ENCODE measurements at places on chromosomes 4 and X.

DNA sequence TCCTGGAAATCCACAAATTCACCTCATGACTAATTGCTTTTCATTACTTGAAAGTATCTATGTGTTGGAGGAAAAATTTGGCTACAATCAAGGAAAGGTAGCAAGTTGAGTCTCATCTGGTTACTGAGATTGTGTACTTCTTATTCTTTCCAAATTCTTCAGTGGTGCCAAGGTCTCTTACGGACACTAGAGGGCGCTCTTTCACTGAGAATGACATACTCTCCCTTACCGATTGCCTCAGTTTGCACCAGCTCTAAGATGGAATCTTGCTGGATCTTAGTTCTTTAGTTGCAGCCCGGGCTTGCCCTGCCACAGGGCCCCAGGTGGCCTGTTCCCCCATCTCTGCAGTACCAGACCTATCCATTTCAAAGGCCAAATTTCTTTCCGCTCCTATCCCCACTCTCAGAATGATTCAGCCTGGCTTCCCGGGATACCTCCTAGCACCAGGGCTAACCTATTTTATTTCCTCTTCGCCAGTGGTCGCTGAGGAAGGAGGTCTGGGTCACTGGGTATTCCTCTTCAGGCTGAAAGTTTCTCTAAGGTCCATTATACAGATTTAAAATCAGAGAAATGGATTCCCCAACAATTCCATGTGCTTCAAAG lies 24.6 kb upstream of the GPR50 start:
- DNase-seq = peak; percentile 10

DNA sequence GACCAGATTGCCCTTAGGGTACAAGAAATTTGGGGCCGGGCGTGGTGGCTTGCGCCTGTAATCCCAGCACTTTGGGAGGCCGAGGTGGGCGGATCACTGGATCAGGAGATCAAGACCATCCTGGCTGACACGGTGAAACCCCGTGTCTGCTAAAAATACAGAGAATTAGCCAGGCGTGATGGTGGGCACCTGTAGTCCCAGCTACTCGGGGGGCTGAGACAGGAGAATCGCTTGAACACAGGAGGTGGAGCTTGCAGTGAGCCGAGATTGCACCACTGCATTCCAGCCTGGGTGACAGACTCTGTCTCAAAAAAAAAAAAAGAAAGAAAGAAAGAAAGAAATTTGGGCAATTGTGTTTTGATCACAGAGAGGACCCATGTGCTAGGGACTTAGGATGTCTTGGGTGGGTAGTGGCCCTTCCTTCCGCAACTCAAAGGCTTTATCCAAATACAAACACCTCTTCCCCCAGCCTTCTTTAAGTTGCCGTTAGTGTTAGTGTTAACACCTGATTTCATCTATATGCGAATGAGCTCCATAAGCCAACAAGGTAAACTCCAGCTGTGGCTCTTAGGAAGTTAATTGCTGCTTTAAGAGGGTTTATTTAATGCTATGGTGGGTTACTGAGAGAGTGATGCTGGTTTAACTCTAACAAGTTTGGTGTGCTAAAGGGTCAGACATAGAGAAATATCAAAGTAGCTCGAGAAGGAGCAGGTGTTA lies 8.6 kb upstream of the CCDC110 start:
- DNase-seq = no peak

GRCh38 chr4:6074758-6075157 lies 56.5 kb upstream of the C4orf50 start:
- no peak for DNase-seq

DNA sequence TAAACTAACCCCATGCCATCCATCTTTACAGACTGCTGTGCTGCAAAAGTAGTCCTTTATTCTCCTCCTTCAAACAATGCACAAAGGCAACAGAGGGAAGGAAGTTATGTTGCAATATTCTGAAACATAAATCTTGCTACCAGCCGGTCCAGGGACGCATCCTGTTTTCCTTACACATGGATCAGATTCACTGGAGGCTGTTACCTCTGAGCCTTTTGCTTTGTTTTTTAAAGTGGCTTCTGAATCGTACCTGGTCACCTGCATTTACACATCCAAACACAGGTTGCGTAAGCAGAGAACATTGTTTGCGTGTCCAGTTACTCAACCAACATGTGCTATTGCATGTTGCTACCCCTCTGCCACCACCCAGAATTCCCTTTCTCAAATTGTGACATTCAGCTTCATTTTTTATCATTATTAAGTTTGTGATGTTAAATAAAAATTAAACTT lies 8.8 kb downstream of the PPARGC1A start:
- DNase-seq = no peak

DNA sequence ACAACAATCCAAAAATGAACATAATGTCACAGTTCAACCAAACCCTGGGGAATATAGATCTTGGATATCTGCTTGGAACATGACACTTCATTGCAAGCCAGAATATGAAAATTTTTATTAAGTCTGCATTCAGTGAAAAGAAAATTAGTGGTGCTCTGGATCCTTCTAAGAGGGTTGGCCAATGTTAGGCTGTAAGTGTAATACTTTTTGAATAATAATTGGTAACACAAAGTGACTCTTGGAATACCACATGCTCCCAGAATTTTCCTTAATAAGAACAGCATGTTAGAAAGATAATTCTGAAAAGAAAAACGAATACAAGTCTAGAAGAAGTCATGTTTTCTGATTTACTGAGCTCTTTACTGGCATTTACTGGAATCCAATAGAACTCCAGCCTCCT lies 175.8 kb downstream of the RASL11B start:
- no peak for DNase-seq

DNA sequence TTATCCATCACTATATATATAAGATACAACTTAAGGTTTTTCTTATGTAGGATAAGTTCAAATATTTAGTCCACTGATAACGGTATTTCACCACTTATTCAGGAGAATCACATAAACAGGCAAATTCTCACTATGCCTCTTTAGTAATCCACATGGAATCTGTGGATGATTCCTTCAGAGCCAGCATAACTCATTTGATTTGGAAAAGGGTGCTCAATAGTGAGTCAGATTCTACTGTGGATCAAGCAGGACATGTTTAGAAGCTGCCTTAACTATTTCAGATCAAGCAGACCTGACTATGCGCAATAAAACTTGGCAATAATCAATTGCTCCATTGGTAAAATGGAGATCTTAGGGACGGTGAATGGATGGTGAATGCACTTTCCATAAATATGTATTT lies 184.1 kb downstream of the CBR4 start:
- DNase-seq = no peak

DNA sequence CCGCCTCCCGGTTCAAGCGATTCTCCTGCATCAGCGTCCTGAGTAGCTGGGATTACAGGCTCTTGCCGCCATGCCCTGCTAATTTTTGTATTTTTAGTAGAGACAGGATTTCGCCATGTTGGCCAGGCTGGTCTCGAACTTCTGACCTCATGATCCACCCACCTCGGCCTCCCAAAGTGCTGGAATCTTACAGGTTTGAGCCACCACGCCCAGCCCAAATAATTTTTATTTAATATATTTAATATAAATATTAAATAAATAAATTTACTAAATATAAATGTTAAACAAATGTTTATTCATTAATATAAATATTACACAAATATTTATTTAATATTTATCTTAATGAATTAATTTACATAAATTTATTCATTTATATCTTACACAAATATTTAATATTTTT lies 120.2 kb downstream of the SHOX start:
- no peak for DNase-seq

DNA sequence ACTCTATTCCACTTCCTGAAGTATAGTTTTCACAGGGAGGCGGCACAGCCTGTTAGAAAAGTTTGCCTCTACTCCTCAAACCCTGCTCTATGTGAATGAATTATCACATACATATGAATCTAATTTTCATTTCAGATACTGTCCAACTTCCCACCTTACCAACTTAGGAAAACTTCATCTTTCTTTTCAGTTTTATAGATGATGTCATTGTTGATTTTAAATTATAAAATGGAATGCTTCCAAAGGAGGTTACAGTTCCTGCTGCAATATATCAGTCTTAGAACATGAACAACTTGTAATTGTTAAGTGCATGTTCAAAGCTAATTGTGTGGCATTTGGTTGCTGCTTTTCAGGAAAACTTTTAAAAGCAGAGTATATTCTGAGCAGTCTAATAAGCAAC lies 92.4 kb downstream of the NEUROG2 start:
- no peak for DNase-seq

- DNase-seq = no peak
Measured at GRCh38 chrX:84064814-84065213, 123.2 kb downstream of the RPS6KA6 start.

DNA sequence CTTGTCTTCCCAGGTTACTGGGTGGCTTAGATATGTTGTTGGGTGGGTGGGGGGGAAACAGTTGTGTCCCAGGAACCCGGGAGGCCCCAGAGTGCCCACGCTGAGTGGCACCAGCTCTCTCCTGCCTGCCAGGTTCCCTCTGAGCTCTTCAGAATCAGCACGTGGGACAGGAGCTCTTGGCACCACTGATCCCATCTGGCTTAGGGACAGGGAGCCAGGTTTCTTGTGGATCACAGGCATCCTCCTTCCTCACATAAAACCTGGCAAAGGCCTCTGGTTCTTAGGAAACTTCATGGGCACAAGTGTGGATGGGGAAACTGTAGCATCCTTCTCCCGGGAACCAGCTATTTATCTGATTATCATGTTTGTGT lies 3.4 kb downstream of the GPR78 start:
- no peak for DNase-seq

DNA sequence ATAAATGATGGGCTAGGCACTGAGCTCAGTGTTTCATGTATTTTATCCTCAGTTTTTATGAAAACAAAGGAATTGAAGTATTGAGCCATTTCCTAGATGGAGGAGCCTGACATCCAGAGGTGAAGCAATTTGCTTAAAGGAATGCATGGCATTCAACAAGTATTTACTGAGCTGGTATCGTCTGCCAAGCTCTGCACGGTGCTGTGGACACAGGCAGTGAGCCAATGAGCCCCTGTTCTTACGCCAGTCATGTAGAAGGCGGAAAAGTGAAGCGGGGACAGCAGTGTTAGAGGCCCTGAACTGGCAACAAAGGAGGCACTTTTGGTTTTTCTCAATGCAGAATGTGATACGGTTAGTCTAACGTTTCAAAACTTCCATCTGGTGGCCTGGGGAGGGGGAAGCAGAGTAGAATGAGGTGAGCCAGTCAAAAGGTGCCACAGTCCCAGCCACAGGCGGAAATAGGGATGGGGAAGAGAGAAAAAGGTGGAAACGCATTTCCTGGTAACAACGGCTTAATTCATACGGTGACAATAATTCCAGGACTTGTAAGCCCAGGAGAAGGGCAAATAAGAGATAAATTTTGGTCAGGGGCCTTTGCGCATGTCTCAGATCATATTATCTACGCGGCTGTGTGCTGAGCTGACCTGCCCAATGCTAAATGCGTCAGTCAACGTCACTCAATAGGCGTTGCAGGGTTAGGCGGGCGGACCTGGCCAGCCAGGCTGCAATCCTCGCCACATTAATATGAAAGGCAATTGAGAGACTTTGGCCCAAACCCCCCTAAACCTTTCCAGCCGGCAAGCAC lies 133.9 kb downstream of the AFAP1 start:
- no peak for DNase-seq

GRCh38 chr4:78081541-78081940 lies 24.4 kb downstream of the FRAS1 start:
- DNase-seq = no peak

- DNase-seq = no peak
Measured at GRCh38 chr4:106473515-106473914, 104.9 kb upstream of the GIMD1 start.

GRCh38 chrX:10052906-10053625 lies 85.9 kb downstream of the CLDN34 start:
- DNase-seq = no peak

GRCh38 chrX:38214551-38215531 lies 5.8 kb downstream of the SRPX start:
- peak; percentile 67 for DNase-seq

- no peak for DNase-seq
Measured at GRCh38 chrX:55342533-55343501, 78.1 kb upstream of the PAGE3 start.

DNA sequence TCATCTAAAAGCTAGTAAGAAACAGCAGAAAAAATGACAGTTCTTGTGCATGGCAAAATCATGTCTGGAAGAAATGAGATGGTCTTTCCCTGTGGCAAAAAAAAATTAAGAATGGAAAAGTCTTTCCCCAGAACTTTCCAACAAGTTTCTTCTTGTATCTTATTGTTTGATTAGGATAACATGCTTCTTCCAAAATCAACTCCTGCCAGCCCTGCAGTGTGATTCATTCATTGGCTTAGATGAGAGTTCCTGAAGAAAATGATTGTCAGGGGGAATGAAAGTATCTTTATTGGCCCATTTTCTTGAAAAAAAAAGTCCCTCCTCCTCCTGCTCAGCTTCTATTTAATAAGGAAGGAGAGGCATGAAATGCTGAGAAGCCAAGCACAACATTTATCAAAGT lies 407.7 kb downstream of the ARAP2 start:
- DNase-seq = no peak

DNA sequence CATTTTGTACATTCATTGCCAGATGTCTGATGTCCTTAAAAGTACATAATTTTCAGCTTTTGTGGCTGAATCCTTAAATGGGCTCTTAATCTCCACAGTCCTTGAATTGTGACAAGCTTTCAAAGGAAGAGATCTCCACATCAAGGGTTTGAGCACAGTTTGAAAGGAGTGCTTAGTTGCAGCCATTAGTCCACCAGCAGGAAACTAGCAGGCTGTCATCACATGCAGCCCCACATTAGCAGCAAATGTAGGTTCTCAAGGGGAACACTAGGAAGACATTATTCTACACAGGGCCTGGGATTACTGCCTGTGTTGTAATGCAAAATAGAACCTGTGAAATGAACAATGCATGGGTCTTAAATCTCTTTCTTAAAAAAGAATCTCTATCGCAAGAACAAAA lies 173.2 kb downstream of the CBLL2 start:
- DNase-seq = no peak

GRCh38 chr4:21555083-21555482 lies 393.5 kb downstream of the KCNIP4 start:
- DNase-seq = no peak

GRCh38 chrX:55715847-55716246 lies 1.7 kb upstream of the RRAGB start:
- no peak for DNase-seq

DNA sequence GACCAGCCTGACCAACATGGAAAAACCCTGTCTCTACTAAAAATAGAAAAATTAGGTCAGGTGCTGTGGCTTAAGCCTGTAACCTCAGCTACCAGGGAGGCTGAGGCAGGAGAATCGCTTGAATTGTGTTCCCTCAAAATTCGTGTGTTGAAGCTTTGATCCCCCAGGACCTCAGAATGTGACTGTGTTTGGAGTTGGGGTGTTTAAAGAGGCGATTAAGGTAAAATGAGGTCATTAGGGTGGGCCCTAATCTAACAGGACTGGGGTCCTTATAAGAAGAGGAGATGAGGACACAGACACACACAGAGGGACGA lies 23.6 kb downstream of the SLC25A6 start:
- DNase-seq = no peak
